ENCODE measurements at places on chromosomes 2 and 18. TPM values are rescaled to one million over a fixed set of nuclear protein-coding genes. Genes with fewer than 3 reads are reported as not detected.

DNA sequence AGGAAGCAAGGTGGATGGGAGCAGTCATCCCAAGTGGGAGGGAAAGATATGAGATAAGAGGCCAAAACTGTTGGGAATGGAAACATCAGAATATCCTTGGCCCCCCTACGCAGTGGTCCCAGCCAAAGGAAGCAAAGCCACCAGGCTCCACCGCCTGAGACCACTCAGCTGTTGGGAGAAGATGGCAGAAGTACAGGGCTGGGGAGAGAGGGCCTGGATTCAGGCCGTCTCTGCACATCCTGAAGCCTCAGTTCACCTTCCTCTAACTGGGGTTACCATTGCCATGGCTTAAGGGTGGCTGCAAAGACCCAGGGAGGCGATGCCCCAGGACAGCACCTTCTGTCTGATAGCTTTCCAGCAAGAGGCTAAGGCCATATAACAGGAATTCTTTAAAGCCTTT, 193.8 kb downstream of the MGAT5 start:
- no peaks in the 10 kb centered on the region for H3K36me3 ChIP-seq
- peaks cover 4% of the 10 kb centered on the region for H3K4me1 ChIP-seq
- no peak overlapping the region for H3K27ac ChIP-seq
- no peak for DNase-seq

DNA sequence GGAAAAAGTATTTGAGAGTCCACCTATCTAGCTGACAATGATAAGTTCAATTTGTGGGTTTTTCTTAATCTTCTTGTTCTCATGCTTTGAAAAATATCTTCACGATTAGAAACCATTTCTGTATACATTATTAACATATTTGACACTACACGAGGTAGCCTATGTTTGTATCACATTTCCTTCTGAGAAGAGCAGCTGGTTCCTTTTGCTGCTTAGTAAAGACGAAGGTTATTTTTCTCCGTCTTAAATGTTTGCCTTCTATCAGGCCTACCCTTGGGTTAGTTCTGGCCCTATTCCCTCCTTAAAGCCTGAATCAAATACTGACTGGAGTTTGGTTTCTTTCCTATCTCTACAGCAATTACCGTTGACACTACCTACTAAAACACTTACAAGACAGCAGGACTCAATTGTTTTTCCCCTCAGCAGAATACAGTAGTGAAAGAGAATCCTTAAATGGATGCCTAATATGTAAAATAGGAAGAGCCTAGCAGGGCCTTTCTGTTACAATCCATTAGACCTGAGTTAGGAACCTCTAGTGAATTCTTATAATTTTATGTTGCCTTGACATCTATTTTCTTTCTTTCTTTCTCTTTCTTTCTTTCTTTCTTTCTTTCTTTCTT, 790.4 kb downstream of the EPHA4 start:
- H3K4me3 ChIP-seq, result no peak overlapping the region
- no peaks in the 10 kb centered on the region for H3K27me3 ChIP-seq
- no peak overlapping the region for H3K27ac ChIP-seq

- no peak for DNase-seq
- no peaks in the 10 kb centered on the region for H3K27me3 ChIP-seq
- H3K4me1 ChIP-seq, result no peaks in the 10 kb centered on the region
- H3K4me3 ChIP-seq, result no peak overlapping the region
- H3K27ac ChIP-seq, result no peak overlapping the region
- no peaks in the 10 kb centered on the region for H3K36me3 ChIP-seq
These were observed 143.9 kb upstream of the KLHL29 start for GRCh38 chr2:23241121-23241520.

DNA sequence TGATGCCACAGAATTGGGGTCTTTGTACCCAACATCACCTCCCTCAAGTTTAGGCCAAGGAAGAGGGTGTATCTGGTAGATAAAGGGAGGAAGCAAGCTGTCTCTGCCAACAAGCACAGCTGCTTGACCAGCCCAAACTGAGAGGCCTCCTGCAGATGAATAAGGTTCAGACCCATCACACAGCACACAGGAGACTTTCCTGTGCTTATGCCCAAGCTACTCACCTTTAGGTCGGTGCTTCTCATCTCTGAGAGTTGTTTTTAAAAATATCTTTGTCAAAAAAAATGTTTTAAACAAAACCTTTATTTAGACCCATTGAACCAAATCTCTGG, 24.7 kb upstream of the SP3 start:
- H3K4me3 ChIP-seq, result no peak overlapping the region
- H3K36me3 ChIP-seq, result no peaks in the 10 kb centered on the region
- peaks cover 54% of the 10 kb centered on the region for H3K4me1 ChIP-seq

CFAP65 gene
- total RNA-seq, result not detected

CYS1 gene
- total RNA-seq, result 13.5 TPM

- DNase-seq, result no peak
- no peaks in the 10 kb centered on the region for H3K36me3 ChIP-seq
- H3K27ac ChIP-seq, result no peak overlapping the region
- no peaks in the 10 kb centered on the region for H3K27me3 ChIP-seq
- no peak overlapping the region for H3K4me3 ChIP-seq
These were observed 72.7 kb upstream of the UBE2E3 start for GRCh38 chr2:180907731-180908130.

- no peak overlapping the region for H3K4me3 ChIP-seq
- DNase-seq, result no peak
- H3K27me3 ChIP-seq, result no peaks in the 10 kb centered on the region
- peaks cover 18% of the 10 kb centered on the region for H3K4me1 ChIP-seq
- H3K36me3 ChIP-seq, result no peaks in the 10 kb centered on the region
These were observed 209.1 kb upstream of the ID2 start for GRCh38 chr2:8472545-8473323.

DNA sequence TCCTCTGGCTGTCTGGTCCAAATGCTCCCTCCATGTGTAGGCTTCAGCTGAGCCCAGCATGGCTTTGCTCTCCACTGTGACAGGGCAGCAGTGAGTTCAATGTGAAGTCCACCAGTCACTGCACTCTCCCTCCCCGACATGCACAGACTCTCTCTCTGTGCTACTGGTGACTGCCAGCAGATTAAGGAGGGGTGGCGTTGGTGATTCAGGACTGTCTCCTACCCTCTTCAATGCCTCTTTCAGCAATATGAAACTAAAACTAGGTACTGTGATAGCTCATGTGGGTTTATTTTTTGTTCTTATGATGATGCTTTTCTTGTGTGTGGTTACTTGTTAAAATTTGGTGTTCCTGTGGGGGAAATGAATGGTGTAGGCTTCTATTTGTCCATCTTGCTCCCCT, 201.0 kb upstream of the RBMS1 start:
- H3K27me3 ChIP-seq, result no peaks in the 10 kb centered on the region
- no peaks in the 10 kb centered on the region for H3K36me3 ChIP-seq
- no peak overlapping the region for H3K4me3 ChIP-seq
- no peak for DNase-seq
- H3K4me1 ChIP-seq, result peaks cover 5% of the 10 kb centered on the region
- H3K27ac ChIP-seq, result no peak overlapping the region

DNA sequence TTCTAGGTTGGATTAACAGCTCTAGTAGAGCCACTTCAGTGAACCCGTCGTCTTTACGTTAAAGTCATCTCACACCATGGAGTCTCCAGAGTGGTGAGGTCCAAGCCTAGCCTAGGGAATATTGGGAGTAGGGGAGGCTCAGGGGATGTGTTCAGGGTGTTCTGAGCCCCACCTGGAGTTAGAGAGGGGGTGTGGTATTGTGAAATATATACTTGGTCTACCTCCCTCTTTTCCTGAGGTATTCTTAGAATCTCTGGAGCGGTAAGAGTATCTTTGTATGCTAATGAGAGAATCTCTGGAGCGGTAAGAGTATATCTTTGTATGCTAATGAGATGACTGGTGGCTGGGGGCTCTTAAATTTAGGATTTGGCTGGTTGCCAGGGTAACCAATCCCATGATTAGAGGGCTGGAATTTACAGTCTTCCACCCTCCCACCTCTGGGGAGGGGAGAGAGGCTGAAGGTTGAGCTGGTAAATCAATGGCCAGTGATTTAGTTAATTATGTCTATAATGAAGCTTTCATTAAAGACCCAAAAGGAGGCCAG, 69.5 kb downstream of the INPP4A start:
- no peak overlapping the region for H3K4me3 ChIP-seq
- no peaks in the 10 kb centered on the region for H3K27me3 ChIP-seq
- DNase-seq, result no peak
- H3K36me3 ChIP-seq, result no peaks in the 10 kb centered on the region
- peaks cover 27% of the 10 kb centered on the region for H3K4me1 ChIP-seq

GRCh38 chr2:223724861-223725260, 112.5 kb downstream of the AP1S3 start:
- H3K4me1 ChIP-seq, result peaks cover 15% of the 10 kb centered on the region
- H3K36me3 ChIP-seq, result no peaks in the 10 kb centered on the region
- no peaks in the 10 kb centered on the region for H3K27me3 ChIP-seq
- peak overlapping the region; percentile 75 for H3K27ac ChIP-seq
- H3K4me3 ChIP-seq, result no peak overlapping the region

- no peak for DNase-seq
- peaks cover 12% of the 10 kb centered on the region for H3K36me3 ChIP-seq
- no peaks in the 10 kb centered on the region for H3K27me3 ChIP-seq
These were observed 18.9 kb downstream of the MRPL35 start for GRCh38 chr2:86218124-86218523.

GRCh38 chr2:42918041-42918440, 125.7 kb upstream of the HAAO start:
- H3K27ac ChIP-seq, result peak overlapping the region; percentile 56
- no peaks in the 10 kb centered on the region for H3K27me3 ChIP-seq

GRCh38 chr18:67730886-67731285, 214.4 kb upstream of the DSEL start:
- no peak for DNase-seq
- H3K27ac ChIP-seq, result no peak overlapping the region
- no peak overlapping the region for H3K4me3 ChIP-seq
- no peaks in the 10 kb centered on the region for H3K4me1 ChIP-seq
- no peaks in the 10 kb centered on the region for H3K27me3 ChIP-seq
- no peaks in the 10 kb centered on the region for H3K36me3 ChIP-seq

GRCh38 chr2:230413479-230413878, 2.5 kb upstream of the SP100 start:
- H3K4me3 ChIP-seq, result no peak overlapping the region
- H3K4me1 ChIP-seq, result peaks cover 77% of the 10 kb centered on the region
- H3K27me3 ChIP-seq, result no peaks in the 10 kb centered on the region
- DNase-seq, result no peak
- H3K36me3 ChIP-seq, result no peaks in the 10 kb centered on the region

- no peak overlapping the region for H3K4me3 ChIP-seq
- no peaks in the 10 kb centered on the region for H3K27me3 ChIP-seq
- H3K36me3 ChIP-seq, result no peaks in the 10 kb centered on the region
These were observed 24.9 kb downstream of the EIF4E2 start for GRCh38 chr2:232575404-232575746.

DNA sequence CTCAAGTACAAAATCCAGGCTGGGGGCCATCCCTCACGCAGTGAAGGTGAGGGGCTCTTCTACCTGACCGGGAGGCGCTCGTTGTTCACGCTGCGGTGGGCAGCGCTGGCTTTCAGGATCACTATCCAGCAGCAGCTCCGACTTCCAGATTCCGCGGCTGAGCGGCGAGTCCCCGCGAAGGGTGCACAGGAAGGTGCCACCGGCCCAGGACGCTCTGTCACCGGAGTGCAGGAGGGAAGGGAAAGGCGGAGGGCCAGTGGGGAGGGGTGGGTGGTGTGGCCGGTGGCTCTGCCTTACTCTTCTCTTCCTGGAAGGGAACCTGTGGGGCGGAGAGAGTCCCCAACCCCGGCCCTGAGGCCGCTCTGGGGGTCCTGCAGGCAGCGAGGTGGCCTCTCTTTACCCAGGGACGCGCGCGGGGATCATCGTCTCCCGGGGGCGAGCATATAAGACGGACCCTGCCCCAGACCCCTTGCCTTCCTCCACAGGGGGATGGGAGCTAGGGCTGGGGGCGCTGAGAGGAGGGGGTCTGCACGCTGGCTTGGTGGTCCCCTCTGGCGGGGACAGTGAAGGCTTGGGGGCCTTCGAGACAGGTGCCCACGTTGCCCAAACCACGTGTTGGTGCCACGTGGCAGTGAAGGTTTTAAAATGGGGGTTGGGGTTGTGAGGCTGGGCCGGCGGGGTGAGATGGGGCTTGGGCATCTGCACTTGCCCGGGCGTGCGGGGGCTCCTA, 26.9 kb upstream of the HS6ST1 start:
- H3K27me3 ChIP-seq, result no peaks in the 10 kb centered on the region
- no peak overlapping the region for H3K4me3 ChIP-seq
- DNase-seq, result no peak
- H3K27ac ChIP-seq, result no peak overlapping the region
- peaks cover 28% of the 10 kb centered on the region for H3K4me1 ChIP-seq
- no peaks in the 10 kb centered on the region for H3K36me3 ChIP-seq

GRCh38 chr2:240626531-240627300, 1.4 kb downstream of the GPR35 start:
- DNase-seq, result no peak
- H3K36me3 ChIP-seq, result no peaks in the 10 kb centered on the region
- H3K27me3 ChIP-seq, result no peaks in the 10 kb centered on the region
- H3K4me3 ChIP-seq, result no peak overlapping the region

DNA sequence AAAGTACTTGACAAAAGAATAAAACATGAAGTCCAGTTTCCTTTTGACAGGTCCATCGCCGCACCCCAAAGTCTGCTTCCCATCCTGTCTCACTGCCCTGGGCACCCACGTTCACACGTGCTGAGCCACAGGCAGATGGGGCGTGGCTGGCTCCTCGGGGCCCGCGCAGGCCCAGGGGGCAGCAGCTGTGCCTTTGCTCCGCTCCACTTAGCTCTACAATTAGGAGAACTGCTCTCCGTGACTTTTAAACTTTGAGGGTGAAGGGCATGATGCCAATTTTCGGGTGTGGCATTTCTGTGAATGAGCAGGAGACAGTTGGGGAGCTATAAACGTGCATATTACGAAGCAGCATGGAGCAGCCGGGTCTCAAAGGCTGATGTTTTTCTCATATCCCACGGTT, 152.4 kb downstream of the TDRD15 start:
- no peaks in the 10 kb centered on the region for H3K36me3 ChIP-seq
- H3K27me3 ChIP-seq, result no peaks in the 10 kb centered on the region
- no peak overlapping the region for H3K27ac ChIP-seq
- peaks cover 4% of the 10 kb centered on the region for H3K4me1 ChIP-seq

DNA sequence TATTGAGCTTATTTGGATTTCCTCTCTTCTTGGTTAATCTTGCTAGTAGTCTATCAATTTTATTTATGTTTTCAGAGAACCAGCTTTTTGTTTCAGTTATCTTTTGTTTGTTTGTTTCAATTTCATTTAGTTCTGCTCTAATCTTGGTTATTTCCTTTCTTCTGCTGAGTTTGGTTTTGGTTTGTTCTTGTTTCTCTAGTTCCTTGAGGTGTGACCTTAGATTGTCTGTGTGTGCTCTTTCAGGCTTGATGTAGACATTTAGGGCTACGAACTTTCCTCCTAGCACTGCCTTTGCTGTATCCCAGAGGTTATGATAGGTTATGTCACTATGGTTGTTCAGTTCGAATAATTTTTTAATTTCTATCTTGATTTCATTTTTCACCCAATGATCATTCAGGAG, 141.6 kb downstream of the ZNF236 start:
- no peaks in the 10 kb centered on the region for H3K27me3 ChIP-seq
- H3K27ac ChIP-seq, result no peak overlapping the region
- no peak for DNase-seq
- peaks cover 1% of the 10 kb centered on the region for H3K4me1 ChIP-seq

- H3K27ac ChIP-seq, result no peak overlapping the region
- DNase-seq, result no peak
- no peak overlapping the region for H3K4me3 ChIP-seq
- no peaks in the 10 kb centered on the region for H3K36me3 ChIP-seq
These were observed 25.7 kb downstream of the RAPGEF4 start for GRCh38 chr2:172761306-172761705.

RTP5 gene
- not detected for total RNA-seq

All from vagina (tissue), 2 donors.